ENCODE measurements at places on chromosomes 12 and 14.

DNA sequence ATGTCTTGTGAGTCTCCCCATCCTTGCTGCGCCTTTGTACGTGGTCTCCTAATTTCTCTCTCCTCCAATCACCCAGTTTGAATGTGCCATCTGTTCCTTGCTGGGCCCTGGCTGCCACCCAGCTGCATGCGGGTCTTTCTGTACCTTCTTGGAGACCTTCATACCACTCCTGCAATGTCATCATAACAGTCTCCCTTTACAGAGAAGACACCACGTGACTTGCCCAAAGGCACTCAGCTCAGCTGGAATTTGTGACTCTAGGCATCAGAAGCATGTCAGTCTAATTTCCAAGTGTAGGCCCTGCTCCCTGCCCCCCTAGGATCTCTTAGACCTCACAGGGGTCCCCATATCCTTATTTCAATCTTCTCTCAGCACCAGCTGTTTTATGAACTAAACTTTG is 284.2 kb downstream of the TTC8 start:
- DNase-seq: no peak

DNA sequence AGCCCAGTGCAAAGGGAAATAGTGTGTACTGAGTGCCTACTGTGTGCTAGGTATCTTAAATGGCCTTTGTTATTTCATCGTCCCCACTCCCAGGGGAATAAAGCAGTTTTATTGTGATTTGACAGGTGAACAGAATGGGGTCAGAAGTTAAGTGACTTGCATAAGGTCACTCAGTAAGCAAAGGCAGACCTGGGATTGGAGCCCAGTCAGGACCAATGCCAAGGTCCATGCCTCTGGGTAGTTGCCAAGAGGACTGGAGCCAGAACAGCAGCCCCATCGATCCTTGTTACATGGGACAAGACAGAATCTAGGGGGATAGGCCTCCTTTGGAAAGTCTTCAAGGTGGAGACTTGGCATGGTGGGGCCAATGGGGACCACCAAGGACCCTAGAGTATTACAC is 227.4 kb upstream of the PWP1 start:
- DNase-seq: no peak

DNA sequence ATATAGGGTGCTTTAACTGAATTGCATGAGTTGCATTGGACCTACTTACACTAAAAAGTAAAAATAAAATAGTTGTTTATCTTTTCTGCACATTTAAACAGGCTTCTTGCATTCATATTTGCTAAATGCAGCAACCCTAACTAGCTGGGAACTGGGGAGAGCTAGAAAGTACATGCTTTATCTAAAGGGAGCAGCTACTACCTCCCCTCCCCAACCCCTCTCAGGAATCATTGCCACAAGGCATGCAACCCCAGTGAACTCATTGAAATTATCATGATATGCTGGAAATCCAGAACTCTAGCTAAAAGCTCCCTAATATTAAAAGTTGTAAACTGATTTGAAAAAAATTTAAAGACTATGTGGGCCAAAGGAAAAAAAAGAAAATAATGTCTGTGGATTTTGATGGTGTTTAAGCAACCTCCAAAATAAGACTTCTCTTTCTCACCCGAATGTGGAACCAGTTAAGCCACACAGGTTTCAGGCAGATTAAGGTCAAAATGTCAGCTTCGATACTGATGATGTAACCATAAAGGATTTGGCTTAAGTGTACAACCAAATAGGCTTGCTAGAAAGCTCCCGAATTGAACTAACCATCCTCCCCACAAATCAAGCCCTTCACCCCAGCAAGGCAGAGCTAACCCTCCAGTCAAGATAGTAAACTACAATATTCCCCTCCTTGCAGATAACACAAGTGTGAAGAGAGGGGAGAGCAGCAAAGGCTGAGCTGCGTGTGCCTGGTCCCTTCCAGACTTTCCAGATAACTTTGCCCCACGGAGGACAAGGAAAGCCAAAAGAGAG is 13.8 kb upstream of the POC1B start:
- DNase-seq: no peak

DNA sequence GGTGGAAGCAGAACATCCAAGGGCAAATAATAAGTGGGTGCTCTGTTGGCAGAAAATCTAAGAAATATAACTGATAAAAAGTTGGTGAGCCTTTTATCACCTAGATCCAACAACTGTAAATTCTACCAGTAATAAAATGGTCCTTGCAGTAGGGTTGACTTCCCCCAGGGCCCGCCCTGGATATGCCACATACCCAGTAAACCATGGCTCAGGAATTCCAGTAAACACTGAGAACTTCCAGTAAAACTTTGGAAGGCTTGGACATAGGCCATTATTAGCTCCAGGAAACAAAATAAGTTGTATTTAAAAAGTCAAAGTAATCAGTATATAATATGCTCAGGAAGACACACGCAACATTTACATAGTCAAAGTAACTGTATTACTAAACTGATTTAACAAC is 402.2 kb downstream of the BCAT1 start:
- DNase-seq: no peak

GRCh38 chr12:75665216-75665615 is 153.8 kb upstream of the KRR1 start:
- DNase-seq: no peak

DNA sequence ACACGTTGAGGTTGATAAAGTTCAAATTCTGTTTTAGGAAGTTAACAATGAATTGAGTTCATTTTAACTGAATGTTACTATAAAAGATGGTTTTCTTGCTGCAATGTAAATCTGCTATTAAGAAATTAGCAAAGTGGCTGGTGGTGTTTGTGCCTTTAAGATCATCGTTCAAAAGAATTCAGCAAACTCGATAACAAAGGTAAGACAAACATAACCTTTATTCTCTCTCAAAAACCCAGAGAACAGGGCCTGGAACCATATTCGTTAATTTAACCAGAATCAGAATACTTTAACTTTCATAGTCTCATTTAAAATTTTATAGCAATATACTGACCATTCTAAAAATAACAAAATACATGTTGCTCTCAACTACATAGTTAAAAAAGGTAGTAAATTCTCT is 3.4 kb downstream of the TMEM30B start:
- no peak for DNase-seq

DNA sequence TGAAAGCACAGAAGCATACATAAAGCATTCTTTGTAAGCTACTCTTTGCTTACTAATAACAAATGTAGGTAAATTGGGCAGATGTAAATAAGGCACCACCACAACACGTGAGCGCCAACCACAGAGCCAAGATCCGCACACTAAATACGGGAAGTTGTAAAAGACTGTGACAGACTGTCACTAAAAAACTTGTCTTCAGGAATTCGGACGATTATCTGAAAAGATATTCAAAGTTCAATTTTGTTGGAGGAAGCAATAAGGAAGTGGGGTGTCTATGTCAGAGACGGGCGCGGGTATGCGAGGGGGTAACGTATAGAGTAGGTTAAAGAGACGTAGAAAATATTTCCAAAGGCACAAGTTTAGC is 1.5 kb upstream of the HSP90B1 start:
- peak; percentile 58 for DNase-seq

DNA sequence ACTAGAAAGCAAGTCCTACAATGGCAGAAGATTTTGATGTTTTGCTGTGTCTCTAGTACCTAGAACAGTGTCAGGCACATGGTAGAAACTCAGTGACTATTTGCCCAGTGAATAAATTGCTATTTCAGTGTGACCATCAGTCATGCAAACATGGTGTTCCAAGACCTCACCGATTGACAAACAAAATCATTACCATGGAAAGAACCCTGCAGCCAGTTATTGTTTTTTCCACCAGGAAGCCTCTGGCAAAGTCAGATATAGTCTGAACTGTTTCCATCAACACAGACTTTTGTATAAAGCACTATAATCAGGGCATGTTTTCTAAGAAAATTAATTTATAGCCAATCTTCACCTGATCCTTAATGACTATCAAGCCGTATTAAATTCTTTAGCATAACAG is 97.3 kb upstream of the RASSF8 start:
- DNase-seq: no peak

DNA sequence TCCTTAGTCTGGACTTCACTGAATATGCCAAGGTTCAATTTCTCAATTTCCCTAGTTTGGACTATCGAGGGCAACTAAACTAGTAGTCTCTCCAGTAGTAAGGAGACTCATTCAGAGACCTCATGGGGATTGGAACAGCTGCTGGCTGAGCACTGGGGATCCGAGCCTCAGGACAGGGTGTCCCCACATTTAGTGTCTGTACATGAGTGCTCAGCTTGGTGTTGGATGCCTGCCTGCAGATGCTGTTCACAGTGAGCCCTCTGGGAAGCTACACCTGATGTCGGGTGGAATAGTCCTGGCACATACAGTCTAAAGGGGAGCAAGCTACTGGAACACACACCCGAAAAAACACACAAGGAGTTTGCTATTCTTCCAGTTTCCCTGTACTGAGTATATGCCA is 820 bp upstream of the FGF23 start:
- no peak for DNase-seq

DNA sequence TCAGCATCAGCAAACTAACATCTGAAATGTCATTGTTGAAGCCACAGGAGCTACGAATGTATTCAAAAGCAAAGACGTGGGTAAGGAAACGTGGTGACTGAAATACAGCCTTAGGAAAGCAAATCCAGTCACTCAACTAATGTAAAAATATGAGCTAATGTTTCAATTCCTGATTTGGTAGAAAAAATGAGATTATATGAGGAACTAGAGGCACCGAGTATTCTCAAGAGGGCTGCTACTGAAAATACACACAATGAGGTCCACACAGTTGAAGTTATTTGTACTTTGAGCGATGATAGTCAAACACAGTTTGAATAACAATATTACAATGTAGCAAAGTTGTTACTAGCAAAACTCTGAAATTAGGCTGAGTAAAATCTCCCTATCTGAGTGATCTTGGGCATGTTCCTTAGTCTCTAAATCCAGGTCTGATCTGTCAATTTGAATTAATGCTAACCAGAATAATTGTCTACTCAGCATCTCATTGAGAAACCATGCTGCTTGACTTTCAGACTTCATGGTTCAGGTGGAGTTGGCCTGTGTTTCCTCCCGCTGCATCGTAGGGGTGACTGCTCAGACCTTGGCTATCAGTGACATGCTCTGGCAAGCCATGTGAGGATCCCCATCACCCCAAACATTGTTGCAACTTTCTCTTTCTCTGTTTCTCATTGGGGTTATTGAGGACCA is 467.1 kb upstream of the SOX5 start:
- DNase-seq: no peak

DNA sequence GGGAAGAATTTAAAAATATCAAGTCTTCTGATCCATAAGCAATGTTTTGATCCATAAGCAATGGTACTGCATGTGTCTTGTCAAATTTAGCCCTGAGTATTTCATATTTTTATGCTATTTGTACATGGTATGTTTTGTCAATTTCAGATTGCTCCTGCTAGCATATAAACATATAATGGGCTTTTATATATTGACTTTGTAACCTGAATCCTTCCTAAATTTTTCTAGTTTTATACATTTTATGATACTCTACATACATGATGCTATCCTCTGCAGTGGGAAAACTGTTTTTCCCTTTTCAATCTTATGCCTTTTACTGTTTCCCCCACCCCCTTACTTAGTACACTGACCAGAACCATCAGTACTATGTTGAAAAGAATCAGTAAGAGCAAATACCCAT is 75.1 kb downstream of the R3HDM2 start:
- no peak for DNase-seq

- DNase-seq: peak; percentile 41
These were observed 93.9 kb downstream of the KSR2 start for GRCh38 chr12:117874842-117875434.

DNA sequence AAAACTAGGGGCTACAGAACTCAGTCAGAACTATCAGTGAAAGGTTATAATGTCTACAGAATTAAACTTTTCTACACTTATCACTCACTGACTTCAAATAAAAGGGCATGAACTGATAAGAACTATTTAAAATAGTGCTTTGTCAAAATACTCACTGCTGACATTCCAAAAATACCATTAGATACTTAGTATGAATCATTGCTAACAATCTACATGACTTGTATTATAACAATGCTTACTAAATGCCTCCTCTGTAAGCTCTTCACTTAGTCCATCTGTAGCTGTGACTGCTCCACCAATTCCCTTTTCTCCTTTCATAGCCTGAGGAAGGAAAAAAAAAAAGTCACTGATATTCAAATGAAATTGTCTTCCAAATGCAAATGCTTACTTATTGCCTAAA is 17.0 kb downstream of the NFYB start:
- DNase-seq: no peak

DNA sequence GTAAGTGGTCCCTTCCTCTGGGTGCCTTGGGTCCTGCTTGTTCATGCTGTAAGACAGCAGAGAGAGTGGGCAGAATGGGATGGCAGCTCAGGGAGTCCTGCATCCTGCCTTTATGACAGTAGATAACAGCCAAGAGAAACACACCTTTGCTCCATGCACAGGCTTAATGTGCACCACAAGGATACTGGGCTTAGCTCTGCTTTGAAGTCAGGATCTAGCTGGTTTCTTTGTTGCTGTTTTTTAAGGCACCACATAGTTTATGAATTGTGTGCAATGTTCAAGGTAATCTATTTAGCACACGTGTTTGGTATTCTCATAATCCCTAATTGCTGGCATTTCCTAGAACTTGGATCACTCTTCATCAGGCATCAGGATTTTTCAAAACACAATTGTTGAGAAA is 239.5 kb upstream of the DCN start:
- no peak for DNase-seq

GRCh38 chr12:115467531-115467930 is 783.6 kb upstream of the TBX3 start:
- DNase-seq: no peak

DNA sequence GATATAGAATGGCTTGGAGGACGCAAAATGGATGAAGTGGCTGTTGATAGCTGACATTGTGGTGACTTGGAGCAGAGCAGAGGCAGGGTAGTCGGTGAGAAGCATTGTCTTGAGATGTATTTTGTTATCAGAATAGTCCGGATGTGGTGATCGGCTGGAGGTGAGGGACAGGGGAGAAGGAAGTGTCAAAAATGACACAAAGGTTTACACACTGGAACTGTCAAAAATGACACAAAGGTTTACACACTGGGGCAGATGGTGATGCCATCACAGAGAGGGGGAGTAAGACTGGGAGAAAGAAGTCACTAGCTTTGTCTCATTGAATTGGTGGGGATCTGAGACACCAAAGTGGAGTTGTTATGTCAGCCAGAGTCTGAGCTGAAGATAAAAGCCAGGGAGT is 30.1 kb downstream of the CDKL1 start:
- DNase-seq: no peak

DNA sequence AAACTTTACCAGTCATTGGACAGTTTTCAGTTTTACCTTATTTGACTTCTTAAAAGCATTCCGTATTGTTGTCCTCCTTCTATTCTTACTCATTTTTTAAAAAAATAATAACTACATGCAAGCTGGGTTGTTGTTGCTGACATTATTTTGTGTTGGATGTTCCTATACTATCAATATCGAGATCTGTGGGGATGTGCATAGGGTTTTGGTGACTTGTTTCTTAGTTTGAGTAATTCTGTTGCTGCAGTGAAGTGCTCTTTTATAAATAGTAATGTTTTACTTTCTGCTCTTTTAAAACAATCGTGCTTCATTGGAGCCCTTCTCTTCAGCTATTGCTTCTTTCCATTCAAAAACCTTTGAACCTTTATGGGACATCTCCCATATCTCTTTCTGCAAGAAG is 79.4 kb downstream of the METTL25 start:
- DNase-seq: no peak
